Activated CD4-positive, alpha-beta T cell treated with anti-CD3 and anti-CD28 coated beads for 48 hours (primary cell): ENCODE measurements at places on chromosomes 2 and 18.

DNA sequence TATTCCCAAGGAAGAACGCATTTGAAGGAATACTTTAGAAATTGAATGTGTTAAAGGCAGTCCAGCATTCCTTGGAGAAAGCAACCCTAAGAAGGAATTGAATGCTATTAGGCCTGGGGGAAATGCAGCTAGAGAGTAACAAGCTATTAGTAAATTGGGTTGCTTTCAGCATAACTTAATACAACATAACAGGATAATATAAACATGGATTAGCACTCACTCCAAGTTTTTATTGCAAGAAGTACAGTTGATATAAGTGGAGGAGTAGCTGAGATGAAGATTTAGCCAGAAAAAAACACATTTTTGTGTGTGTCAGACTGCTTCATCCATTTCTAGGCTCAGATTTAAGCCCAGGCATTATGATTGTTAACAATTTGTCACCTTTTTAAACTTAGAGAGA is 314.6 kb downstream of the MEIS1 start:
- DNase-seq = no peak

- no peak for DNase-seq
Measured at GRCh38 chr2:54065411-54065810, 50.0 kb upstream of the ACYP2 start.

- no peak for DNase-seq
Measured at GRCh38 chr2:123935405-123935804, 89.7 kb upstream of the CNTNAP5 start.

- DNase-seq = no peak
Measured at GRCh38 chr2:159095813-159096212, 127.4 kb downstream of the TANC1 start.

GRCh38 chr18:49212819-49213218 is 247.6 kb downstream of the DYM start:
- no peak for DNase-seq

DNA sequence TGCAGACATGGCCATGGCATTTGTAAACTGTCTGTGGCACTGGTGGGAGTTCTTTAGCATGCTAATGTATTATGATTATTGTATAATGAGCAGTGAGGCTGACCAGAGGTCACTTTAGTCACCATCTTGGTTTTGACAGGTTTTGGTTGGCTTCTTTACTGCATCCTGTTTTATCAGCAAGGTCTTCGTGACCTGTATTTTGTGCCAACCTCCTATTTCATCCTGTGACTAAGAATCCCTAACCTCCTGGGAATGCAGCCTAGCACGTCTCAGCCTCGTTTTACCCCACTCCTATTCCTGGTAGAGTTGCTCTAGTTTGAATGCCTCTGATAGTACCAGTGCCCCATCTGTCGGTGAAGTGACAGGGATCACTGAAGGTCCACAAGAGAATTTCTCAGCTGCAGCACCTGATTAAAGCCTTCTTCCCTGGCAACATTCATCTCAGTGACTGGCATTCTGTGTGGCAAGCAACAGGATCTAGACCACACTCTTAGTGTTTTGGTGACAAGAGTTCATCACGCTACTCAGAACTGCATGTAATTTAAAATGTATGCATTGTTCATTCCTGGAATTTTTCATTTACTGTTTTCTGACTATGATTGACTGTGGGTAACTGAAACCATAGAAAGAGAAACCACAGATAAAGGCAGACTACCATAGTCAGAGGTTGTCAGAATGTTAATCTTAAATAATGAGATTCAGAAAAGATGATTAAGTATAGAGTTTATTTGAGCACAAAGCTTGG is 43.0 kb upstream of the GPR39 start:
- no peak for DNase-seq

DNA sequence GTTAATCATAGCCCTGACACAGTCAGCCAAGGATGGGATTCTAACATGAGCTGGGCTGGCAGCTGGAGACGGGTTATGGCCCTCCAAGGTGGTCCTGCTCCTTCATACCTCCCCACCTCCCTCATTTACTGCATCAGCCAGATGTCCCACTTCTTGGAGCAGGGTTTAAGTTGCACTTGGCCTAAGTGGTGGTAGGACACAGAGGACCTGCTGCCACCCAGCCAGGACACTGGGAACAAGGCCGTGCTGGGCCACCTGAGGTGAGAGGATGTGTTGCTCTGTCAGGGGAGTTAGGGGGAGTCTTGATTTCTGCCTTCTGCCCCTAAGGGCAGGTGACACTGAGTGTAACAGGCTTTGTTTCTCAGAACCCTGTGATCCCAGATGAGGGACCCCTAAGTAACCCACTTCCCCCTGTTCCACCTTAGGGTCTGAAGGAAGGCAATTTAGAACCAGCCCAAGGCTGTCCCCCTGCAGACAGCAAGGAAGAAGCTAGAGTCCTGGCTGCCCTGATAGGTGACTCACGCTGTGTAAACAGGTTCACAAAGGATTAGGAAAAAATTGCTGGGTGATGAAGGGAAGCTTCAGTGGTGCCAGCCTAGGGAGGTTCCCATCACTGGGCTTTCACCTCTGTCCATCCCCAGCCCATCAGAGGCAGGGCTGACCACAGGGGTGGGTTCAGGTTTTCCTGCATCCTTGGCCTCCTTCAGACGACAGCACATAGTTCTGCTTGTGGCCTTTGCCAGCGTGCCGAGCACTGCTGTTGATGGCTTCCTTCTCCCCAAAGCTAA is 114.3 kb upstream of the MCFD2 start:
- DNase-seq = no peak

DNA sequence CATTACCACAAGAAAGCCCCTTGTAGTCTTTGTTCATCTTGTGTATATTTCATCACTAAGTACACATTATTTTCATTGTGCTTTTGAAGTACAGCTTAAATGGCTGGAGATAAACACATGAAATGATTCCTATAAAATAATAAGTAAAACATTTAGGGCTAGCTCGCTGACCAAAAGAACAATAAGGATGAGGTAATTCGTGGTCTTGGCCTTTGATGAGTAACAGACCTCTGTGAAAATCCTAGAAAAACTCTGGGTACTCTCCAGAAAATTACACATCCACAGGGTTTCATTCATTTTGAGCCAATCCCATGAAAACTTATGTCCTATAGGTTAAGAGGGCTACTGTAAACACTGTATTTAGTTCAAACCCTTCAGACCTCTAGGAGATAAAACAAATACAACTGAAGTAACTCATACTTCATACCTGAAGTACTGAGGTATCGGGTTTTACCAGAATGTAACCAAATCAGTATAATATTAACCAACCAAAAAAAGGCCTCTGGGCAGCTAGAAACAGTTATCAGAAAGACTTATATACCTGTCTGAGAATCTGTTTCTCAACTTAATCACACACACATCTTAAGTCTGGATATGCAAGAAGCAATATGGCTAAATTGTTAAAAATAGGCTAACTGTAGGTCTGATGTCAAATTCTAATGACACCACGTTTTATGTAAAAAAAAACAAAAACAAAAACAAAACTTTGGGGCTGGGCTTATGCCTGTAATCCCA is 31.0 kb downstream of the CFAP36 start:
- no peak for DNase-seq

GRCh38 chr2:144548532-144549191 is 28.7 kb upstream of the ZEB2 start:
- no peak for DNase-seq

DNA sequence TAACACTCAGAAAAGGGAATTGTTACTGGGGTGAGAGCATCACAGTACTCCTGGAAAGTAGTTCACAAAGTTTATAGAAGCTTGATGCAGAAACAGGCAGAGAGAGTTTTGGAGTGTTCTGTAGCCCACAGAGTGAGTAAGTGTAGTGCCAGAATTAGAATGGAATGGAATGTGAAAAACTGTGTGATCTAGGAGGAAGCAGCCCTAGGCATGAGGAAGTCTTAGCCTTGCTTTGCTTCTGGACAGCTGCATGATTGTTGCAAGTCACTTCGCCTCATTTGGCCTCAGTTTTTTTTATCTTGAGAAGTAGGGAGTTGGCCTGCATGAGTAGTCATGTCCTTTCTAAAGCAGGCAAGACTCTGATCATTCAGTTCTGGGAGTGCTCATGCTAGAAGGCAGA is 10.9 kb downstream of the SERPINB12 start:
- no peak for DNase-seq

DNA sequence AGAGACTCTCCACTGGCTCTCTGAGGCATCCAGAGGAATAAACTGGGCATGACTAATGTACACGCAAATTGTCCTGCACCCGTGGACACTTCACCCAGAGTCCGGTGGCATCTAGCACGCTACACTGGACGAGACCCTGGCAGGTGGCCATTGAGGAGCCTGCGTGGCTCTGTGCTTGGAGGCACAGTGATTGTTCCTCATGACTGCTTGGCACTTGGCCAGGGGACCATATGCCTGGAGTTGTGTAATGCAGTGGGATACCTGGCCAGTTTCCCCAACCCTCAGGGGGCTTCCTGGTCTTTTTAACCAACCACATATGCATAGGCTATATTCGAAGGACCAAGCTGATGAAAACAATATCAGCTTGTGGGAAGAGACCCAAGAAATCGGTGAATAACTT is 66.6 kb downstream of the MTCL1 start:
- no peak for DNase-seq

GRCh38 chr18:70428439-70428838 is 139.6 kb downstream of the SOCS6 start:
- DNase-seq = no peak
